Gastroesophageal sphincter (tissue), 4 donors: ENCODE measurements at places on chromosomes 2 and 18. TPM values are rescaled to one million over a fixed set of nuclear protein-coding genes. Genes with fewer than 3 reads are reported as not detected.

GRCh38 chr2:56380861-56381260 is 197.1 kb downstream of the CCDC85A start:
- no peak for ATAC-seq

Gene SLC4A5
- total RNA-seq: 4.4 TPM

DNA sequence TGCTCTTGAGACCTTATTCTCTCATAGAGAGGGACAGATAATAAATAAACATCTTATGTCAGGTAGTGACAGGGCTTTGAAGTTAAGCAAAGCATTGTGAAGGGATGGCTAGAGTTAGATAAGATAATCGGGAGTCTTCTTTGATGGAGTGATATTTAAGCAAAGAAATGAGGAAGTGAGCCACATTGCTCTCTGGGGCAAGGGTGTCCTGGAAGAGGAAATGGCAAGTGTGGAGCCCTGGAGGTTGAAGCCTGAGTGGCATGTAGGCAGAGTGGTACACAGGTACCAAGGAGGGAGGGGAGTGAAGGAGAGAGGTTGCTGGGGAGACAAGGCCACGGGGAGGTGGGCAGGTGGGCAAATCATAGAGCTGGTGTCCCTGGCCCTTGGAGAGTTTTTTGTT is 110.2 kb downstream of the CTAGE1 start:
- ATAC-seq: no peak

DNA sequence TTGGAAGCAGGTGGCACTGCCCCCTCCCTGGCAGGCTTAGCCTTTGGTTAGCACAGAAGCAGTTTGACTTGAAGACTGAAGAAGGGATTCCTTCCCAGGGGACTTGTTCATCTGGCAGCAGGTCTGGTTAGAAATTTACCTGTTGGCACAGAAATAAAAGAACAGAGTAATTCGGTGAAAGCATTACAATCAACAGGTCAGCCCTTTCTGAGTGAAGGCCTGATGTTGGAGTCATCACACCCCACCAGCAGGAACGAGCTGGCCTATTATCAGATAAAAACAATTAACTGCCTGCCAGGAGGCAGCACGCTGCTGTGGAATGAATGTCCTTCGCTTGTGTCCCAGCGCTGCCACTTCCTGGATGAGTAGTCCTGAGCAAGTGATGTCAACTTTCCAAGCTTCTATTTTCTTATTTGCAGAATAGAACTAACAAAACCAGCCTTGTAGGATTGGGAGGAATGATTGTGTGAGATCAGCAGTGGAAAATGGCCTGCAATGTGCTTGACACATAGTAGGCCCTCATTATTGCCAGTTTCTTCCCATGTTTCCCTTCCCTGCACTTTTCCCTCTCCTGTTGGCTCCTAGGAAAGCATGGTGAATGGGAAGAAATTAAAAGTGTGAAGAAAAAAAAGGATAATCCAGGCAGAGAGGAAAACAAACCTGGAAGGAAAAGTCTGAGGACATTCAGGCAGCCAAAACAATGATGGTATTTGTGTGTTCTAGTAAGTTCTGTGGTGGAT is 29.0 kb downstream of the LGALSL start:
- ATAC-seq: no peak

DNA sequence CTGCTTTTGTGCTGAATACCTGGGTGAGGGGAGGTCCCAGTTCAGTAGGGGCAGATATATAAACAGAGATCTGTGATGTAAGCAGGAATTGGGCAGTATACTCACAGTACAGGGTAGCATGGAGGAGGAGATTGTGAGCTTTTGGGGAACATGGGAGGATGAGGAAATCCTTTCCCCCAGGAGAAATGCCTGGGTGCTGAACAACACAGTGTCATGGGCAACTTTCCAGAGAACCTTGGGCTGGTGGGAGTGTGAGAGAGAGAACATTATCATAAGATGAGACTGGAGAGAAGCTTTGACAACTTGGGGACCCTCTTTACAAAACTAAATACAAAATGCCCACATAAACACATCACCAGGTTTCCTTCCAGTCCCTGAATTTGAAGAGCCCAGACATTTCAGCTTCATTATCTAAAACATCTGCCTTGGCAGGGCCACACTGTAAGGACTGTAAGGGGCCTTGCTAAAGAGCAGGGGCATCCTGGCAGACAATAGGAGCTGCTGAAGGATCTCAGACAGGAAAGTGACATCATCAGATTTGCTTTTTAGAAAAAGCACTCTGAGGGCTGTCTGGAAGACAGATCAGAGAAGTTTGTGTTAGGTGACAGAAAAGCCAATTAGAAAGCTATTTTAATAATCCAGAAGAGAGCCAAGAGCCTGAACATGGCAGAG is 303.1 kb upstream of the FBXO11 start:
- ATAC-seq: no peak
